ENCODE measurements at places on chromosomes 1 and 21.

GRCh38 chr21:28633839-28634555 lies 358.7 kb downstream of the LTN1 start:
- DNase-seq: no peak

- DNase-seq: no peak
These were observed 13.6 kb downstream of the ARPC5 start for GRCh38 chr1:183622013-183622412.

DNA sequence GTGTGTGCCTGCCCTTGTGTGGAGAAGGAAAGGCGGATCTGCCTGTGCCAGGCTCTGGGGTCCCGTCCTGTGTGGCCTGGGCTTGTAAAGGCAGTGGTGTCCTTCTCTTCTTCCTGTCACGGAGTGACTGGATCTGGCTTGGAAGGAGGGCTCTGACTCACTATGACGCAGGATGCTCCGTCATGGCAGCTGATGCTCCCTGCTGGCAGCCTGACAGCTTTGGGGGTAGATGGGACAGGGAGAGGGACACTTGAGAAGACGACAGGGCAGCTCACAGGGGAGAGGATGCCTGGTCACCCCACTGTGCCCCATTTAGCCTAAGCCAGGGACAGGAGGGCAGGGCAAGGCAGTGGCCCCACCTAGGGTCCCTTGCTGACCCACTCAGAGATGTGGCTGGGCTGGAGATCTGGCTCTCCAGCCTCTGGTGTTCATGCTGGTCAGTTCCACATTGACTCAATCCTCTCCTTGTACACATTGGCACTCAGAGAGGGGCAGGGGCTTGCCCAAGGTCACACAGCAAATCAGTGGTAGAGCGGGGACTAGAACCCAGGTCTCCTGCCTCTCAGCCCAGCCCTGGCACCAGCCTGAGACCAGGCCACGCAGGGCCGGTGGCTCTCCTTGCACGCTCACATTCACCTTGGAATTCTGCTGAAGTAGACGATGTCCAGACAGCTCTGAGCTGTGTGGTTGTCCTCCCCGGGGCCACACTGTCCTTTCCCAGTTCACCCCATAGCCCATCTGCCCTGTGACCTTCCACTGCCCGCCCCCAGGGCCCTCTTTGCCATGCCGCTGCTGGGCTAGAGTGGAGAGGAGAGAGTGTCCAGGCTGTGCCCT lies 2.8 kb upstream of the FAM131C start:
- no peak for DNase-seq

GRCh38 chr1:89589515-89589914 lies 43.4 kb upstream of the LRRC8C start:
- DNase-seq: no peak

GRCh38 chr1:238985312-238985711 lies 401.1 kb upstream of the CHRM3 start:
- no peak for DNase-seq

DNA sequence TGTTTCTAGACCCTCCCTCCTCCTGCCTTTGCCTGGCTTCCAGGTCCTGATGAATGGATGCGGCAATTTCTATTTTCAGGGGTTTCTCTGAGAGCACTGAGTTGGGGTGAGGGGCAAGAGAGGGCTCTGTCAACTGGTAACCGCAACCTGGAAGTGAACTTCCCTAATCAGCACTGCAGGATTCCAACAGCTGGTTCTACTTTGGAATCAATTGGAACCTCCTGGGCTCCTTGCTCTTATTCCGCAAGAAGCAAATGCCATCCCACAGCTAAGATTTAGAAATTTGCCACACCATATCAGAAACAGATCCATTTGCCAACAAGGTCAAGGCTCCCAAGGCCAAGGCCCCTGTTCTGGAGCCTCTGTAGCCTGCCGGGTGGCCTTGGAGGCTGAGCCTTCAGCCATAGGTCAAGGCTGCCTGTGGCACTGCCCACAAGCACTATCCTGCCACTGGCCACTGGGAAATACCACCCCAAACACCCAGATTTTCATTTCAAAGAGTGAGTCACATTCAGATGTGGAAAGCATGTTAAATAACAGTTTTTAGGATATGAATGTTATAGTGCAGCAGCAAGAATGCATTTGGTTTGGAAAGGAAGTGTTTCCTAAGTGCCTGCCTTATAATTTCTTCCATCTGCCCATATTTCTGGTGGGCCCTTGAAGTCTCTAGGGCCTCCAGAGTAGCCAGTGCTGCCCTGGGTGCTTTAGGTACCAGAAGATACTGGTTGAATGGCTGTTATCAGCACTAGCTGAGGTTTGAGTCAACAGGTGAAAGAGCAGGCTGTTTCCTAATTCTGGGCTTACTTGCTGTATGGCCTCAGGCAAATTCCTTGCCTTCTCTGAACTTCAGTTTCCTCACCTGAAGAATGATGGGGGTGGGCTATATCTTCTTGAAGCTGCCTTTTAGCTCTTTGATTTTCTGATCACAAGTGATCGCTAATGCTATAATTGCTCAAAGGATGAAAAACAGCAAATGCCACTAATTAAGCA lies 56.3 kb upstream of the JUN start:
- no peak for DNase-seq

DNA sequence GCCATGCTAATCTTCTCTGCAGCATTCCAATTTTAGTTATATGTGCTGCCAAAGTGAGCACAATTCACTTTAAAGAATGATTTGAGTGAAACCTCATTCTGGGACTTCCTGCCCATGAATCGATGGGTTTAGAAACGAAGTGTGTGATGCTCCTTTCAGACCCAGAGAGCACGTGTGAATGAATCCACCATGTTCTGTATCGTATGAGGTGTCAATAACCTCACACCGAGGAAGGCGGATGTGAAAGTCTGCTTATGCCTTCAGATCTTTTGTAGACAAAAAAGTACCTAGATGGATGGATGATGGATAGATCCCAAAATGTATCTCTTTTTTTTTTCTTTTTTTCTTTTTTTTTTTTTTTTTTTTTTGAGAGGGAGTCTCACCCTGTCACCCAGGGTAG lies 13.8 kb downstream of the UBASH3A start:
- no peak for DNase-seq

GRCh38 chr1:116474921-116475849 lies 95.6 kb downstream of the CD58 start:
- no peak for DNase-seq

GRCh38 chr1:227541129-227541528 lies 22.2 kb upstream of the ZNF678 start:
- no peak for DNase-seq

DNA sequence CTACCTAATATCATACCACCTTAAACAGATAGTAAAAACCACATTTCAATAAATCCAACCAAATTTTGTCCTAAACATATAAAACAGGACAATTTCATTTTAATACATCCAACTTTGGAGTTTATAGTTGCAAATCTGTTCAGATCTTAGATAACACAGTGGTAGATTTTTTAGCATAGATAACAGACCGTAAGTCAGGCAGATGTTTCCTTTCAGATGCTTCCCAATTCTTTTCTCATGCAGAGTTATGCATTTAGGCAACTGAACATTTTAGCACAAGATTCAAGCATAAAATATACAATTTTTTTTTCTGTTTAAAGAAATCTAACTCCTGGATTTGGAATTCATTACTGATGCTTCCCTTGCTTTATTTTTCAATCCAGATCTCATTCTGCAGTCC lies 156.5 kb upstream of the ZNHIT6 start:
- DNase-seq: no peak

GRCh38 chr1:104746994-104747393 lies 997.3 kb downstream of the AMY1C start:
- DNase-seq: no peak

DNA sequence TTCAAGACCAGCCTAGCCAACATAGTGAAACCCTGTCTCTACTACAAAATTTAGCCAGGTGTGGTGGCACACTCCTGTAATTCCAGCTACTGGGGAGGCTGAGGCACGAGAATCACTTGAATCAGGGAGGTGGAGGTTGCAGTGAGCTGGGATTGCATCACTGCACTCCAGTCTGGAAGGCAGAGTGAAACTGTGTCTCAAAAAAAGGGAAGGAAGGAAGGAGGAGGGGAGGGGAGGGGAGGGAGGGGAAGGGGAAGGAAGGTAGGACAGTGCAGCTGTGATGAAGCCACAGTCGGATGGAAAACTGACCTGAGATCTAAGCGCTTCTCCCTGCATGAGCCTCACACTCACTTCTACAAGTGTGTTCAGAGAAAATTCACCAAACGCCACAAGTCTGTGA lies 22.0 kb upstream of the FHAD1 start:
- DNase-seq: no peak

DNA sequence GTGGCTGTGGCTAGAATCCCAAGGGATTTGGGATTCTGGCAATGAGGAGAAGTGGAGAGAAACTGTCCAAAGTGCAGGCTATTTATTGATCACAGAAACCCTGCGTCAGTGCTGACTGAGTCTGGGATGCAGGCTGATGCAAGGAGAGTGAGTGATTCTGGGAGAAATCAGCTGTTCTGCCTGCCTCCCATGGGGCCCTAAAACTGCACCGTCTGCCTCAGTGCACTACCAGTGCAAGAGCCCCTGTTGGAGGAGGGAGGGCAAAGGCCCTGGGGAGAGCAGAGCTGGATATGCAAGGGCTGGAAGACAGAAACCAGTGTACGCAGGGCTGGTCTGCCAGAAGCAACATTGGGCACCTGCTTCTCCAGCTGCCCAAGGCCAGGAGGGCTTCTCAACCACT lies 42.6 kb downstream of the C1orf198 start:
- no peak for DNase-seq

DNA sequence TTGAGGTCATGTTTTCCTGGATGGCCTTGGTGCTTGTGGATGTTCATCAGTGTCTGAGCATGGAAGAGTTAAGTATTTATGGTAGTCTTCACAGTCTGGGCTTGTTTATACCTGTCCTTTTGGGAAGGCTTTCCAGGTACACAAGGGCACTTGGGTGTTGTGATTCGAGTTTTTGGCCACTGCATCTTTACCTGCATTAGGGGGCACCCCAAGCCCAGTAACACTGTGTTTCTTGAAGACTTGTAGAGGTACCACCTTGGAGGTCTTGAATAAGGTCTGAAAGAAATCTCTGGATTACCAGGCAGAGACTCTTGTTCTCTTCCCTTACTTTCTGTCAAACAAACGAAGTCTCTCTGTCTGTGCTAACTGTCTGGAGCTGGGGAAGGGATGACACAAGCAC lies 34.4 kb upstream of the ROR1 start:
- DNase-seq: no peak

GRCh38 chr1:94757931-94758330 lies 62.2 kb upstream of the SLC44A3 start:
- DNase-seq: no peak

DNA sequence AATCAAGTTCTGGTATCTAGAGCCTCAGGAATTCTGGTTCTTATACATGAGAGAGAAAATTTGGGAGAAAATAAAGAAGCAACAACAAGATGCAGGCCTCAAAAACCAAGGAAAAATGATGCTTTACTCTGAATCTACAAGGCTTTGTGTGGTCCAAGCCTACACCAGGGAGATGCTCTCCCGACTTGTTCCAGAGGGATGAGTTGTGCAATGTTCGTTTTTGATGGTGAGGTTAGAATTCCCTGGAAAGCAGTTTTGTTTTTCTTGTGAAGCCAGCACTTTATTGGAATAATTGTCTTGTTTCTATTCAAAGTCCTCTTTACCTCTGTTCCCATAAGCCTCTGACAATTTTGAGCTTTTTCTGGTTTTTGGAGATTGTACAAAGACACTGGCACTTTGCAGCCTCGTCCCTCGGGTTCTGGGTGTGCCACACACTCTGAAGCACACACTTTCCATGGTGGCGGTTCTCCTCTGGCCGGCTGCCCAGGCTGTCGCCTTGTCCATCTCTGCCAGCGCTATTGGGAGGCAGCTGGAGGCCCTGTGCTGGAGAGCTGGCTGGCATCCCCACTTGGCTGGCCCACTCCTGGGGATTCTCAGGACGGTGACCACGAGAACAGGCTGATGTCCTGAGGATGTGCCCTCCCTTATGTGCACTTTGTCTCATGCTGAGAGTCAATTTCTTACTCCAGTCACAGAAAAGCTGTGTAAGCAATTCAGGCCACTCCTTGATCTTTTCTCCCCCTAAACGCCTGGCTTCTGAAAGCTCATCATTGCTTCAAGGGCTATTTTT lies 70.2 kb downstream of the EDEM3 start:
- DNase-seq: no peak

DNA sequence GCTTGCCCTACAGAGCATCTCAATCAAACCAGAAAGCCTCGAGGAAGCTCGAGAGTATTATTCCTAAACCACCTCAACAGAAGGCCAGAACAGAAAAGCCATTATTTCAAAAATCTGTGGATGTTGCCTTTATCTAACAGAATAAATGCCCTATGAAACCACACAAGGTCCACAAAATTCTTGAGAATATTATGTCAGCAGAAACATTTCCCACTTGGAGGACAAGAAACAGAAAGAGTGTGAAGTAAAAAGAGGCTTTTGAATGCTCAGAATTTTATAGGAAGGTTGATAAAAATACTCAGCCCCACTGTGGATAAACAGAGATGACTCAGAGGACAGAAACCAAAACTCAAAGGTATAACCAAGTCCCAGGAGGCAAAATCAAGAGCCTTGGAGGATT lies 146.4 kb upstream of the LRRC7 start:
- no peak for DNase-seq

DNA sequence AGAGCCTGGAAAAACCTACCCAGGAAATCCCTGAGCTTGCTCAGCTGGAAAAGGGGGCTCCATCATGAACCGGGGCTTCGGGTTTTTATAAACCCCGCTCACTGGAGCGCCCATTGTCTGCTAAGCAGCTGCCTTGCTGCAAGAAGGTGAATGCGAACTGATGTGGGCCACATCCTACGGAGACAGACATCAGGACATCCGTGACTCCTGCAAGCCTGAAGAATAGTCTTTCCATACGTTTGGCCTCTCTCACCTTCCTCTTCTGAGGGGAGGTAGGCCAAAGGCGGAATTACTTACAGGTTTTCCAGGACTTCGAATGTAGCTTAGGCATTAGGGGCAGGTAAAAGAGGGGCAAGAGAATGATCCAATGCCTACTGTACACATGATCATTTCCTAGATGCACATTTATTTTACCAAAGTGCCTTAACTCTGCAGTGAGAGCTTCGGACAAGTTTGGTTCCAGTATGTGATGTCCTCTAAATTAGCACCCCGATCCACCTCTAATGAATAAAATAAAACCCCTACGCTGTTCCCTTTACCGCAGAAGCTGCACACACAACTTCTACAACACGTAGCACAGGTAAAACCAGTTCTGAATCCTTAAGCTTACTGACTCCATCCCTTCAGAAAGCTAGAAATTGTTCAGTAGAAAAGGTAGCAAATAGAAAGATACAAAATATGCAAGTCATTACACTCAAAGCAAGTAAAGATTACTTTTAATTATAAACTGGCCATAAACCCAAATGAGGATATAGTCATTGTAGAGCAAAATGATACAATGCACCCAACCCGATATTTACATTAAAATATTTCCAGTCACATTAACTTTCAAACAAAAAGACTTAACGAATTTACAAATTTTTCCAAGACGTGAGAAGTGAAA lies 866 bp upstream of the SORT1 start:
- DNase-seq: no peak

- no peak for DNase-seq
These were observed 1071.9 kb upstream of the TMPRSS15 start for GRCh38 chr21:19475525-19475924.

DNA sequence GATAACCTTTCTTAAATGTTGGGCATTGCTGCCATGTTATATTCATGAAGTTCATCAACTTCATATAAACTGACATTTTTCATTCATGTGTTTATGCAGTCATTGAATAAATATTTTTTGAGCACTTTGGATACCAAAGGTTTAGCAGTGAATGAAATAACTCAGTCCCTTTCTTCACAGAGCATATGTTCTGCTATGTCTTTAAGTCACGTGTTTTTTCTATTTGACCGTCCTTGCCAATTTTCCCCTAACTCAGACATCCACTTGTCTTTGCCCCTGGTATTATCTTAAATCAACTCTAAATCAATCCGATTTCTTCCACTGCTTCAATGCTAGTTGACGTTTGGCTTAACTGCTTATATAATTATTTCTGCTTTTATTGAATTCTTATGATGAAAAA lies 16.6 kb downstream of the ADARB1 start:
- no peak for DNase-seq

Measured in stimulated activated CD8-positive, alpha-beta memory T cell treated with anti-CD3 and anti-CD28 coated beads, Interleukin-2, amount 100 ng/mL, for 1 hour (primary cell).